Caki2 (cell line): ENCODE measurements at places on chromosomes 12 and 14.

- DNase-seq, result no peak
Measured at GRCh38 chr14:32408018-32408417, 78.9 kb downstream of the AKAP6 start.

- no peak for DNase-seq
Measured at GRCh38 chr12:126616441-126616840, 1551.2 kb downstream of the AACS start.

DNA sequence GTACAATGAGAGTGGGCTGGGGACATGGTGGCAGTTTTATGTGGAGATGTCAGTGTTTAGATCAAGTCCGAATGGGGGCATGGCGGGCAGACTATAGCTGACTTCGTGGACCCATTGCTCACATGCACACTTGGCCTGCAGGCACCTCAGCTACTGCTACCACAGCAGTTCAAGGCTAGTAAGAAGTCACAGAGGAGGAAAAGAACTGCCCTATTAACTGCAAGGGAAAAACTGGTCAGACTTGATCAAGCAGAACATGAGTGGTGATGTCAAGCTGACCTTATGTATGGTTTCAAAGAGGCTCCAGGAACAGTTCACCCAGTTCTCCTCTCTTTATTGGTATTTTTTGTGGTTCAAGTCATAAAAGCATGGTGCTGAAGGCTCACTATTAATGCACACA, 30.2 kb upstream of the FRS2 start:
- DNase-seq, result peak; percentile 46

GRCh38 chr12:34346372-34347034, 324.2 kb downstream of the ALG10 start:
- no peak for DNase-seq

GRCh38 chr12:120961604-120962531, 16.5 kb upstream of the HNF1A start:
- peak; percentile 74 for DNase-seq

DNA sequence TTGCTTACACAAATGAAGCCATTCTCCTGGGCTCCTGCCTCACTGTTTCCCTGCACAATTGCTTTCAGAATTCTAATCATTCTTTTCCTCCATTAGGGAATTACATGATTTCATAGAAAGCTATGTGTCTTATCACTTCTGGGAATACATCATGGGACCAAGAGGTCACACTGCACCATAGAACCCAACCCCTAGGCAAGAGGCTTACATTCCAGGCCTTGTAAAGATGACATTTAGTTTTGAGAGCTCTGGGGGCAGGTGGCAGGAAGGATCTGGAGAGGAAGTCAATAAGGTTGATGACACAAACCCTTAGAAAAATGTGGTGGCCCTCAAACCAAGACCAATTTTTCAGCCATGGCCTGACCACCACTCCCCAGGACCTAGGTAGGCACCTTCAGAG, 57.1 kb downstream of the NUAK1 start:
- no peak for DNase-seq

- DNase-seq, result no peak
Measured at GRCh38 chr12:125766091-125766490, 700.9 kb downstream of the AACS start.

DNA sequence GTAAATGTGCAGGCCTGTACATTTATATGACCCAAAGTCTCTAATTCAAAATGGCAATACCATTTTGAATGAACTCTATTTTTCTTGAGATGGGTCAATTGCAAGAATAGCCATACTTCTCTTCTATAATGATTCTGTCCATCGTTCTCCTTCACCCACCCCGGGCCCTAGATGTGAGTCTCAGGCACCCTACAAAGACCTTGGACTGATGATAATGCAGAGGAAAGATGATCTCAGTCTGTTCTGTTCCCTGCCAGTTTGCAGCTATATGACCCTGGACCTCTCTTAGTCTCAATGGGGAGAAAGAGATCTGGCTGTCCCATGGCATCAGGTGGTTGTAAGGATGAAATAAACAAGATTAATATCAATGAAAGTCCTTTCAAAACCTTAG, 30.1 kb downstream of the VCPKMT start:
- no peak for DNase-seq

DNA sequence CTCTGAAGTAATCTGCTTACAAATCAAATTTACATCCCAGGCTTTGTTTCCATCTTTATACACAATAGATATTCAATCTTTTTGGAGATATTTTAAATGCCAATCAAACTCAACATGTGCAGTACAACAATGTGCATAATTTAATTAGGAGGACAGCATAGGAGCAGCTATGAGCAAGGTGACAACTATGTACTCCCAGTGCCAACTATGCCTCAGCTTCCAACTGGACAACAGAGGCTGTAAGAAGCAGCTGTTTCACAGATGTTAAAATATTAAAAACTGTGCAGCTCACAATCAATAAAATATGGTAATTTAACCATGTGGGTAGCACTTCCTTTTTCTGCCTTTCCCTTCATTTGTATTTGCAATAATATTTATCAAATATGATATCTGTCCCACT, 99.9 kb downstream of the ST8SIA1 start:
- no peak for DNase-seq
